ENCODE measurements at places on chromosomes 2 and 18.
A peak's percentile ranks its signal among the peaks of the same experiment; 100 is the strongest.

DNA sequence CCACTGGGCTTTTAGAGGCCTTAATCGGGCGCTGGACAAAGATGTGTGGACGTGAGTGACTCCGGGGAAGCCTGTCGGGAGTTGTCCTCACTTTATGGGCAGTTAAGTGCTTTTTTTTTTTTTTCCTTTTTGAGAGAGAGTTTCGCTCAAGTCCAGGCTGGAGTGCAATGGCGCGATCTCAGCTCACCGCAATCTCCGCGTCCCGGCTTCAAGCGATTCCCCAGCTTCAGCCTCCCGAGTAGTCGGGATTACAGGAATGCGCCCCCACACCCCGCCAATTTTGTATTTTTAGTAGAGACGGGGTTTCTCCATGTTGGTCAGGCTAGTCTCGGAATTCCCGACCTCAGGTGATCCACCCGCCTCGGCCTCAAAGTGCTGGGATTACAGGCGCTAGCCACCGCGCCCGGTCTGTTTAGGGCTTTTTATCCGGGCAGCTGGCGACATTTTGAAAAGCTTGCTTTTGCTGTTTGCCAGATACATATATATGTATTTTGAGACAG, 1.5 kb downstream of the MSH6 start:
- DNase-seq: no peak

- DNase-seq: peak; percentile 49
Measured at GRCh38 chr18:69968039-69968438, 20.4 kb upstream of the CD226 start.

- DNase-seq: no peak
Measured at GRCh38 chr2:171341394-171342066, 92.3 kb downstream of the METTL8 start.

- DNase-seq: no peak
Measured at GRCh38 chr2:71453404-71454220, at the start of gene DYSF. Gene DYSF, plus strand, starts transcription at chr2:71453561.

DNA sequence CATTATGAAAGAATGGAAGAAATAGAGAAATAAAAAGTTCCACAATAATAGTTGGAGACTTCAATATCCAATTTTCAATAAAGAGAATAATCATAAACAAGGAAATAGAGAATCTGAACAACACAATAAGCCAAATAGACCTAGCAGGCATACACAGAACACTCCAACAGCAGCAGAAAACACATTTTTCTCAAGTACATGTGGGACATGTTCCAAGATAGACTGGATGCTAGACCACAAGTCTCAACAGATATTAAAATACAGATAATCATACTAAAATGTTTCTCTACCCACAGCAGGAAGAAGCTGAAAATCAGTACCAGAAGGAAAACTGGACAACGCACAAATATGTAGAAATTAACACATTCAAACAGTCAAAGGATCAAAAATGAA, 113.9 kb downstream of the USP34 start:
- DNase-seq: no peak

DNA sequence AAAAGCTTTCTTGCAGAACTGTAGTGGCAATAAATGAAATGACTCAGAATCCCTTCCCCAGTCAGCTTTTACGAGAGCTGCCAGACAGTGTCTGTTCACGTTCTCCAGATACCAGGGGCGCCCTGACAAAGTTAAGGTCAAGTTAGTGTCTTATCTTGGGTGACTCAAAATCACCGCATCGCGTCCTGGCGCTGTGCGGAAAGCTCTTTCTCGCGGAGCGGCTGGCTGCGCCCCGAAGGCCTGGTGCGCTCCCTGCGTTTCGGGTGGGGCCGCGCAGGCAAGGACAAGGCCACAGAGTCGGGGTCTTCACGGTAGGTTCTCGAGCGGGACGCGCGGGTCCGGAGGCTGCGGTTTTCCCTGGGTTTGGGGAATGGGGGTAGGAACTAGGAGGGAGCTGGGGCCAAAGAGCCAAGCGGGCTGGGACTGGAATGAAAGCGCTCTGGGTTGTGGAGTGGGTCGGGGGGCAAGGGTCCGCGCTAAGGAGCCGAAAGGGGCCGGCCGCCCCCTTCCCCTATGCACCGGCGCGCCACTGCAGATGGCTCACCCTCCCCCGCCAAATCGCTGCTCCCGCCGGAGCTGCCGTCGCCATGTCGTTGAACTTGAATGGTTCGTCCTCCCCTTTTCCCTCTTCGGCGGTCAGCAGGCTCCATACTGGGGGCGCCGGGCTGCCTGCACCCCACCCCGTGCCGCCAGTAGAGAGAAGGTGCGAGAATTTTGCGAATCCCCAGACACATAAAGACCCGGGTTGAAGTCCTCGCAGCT, 2.6 kb upstream of the HOXD11 start:
- DNase-seq: no peak

- no peak for DNase-seq
Measured at GRCh38 chr2:100699131-100699530, 120.8 kb upstream of the NPAS2 start.

GRCh38 chr2:28389399-28390240, 3.0 kb upstream of the FOSL2 start:
- DNase-seq: no peak

DNA sequence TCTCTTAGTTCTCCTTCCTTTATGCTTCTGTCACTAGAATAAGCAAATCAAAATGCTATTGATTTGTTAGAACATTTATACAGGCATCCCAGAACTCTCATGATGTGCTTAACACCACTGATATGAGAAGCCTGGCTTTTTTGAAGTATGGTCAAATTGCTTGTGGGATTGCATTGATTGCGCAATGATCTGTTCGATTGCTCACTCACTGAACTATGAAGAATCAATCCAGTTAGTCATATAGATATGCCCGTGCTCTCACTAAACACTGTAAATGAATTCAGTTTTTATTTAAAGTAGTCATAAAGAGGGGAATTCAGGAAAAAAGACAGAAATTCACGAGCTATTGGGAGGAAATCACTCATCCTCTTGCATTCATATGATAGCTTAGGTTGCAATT, 1237.8 kb downstream of the SUCLG1 start:
- no peak for DNase-seq

GRCh38 chr18:34991152-34991551, 50.1 kb upstream of the MAPRE2 start:
- no peak for DNase-seq

DNA sequence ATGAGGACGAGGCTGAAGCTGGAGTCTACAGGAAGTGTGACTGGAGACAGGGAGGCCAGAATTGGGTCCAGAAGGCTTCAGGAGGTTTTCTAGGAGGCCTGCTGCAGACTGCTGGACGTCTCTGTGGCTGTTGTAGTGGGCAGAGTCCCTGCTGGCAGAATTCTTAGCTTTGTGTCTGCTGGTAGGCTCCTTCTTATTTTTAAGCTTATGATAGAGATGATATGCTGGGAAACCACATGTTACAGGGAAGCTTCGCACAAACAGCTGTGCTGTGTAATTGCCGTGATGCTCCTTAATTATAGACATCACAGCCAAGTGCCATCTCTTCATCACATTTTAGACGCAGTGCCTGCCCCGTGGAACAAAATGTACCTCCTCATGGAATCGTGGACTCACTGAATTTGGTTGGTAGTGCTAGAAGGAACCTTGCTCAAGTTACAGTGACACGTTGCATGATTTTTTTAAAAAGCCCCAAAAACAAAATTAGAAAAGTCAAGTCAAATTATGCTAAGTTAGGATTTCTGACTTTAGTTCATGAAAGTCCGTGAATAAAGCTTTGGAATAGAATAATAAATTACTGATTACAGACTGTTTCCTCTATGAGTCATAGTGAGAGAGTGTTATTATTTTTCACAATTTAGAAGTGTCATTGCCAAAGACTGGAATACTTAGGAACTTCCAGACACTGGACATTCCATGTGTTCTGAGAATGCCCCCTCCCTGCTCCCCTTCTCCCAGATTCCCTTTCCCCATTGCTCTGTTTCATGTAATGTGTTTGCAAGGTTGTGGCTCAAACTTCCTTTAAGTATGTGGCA, 144.1 kb downstream of the FHOD3 start:
- no peak for DNase-seq

- no peak for DNase-seq
Measured at GRCh38 chr2:197704434-197705120, 592 bp upstream of the MARS2 start.

DNA sequence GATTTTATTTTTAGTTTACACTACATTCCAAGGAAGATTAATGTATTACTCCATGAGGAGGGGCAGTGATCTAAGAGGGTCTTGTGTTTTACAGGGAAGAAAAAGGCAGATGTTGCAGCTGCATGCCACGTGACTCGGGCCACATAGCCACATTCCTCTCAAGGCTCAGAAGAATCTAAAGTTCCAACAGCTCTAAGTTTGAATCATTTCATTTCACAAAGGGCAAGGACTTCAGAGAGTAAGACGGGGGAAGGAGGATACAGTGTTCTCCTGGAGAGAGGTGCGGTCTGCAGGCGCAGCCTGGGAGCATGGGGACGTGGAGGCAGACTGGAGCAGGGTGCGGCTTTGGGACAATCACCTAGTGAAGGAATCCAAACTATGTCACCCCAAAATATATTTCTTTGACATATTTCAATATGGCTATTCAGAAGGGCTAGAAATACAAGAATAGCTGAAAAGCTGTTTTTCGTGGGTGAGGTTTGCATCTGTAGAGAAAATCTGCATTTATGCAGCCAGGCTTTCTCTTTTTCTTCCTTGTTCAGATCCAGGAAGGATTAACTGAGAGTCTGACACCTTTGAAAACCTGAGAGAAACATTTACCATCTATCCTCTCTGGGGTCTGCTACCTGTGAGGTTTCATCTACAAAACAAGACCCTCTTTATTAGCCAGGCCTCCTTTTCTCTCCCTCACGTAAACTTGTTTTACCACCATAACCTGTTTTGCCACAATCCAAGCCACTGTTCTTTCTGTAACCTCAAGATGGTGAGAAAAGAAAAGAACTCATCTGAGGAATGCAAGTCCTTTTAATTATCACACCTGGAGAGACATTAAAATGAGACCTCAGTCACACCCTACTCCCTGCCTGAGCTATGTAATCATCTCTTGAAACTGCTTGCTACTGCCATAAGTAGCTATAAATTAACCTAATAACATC, 165.1 kb upstream of the NDUFV2 start:
- DNase-seq: no peak

DNA sequence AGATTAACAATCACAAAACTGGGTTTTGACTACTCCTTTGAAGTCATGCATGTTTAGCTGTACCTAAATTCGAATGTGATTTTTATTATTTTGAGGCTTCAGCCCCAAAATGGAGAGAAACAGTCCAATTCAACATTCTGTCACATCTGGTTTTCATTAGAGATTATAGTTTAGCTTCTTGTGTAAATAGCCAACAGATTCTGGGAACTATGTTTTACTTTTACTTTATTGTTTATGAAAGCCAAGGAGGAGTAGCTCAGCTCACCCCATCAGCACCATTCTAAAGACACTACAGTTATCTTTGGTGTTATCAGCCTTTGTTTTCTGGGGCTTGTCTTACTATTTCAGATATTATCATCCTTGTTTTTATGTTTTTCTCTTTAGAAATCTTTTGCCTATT, 465.0 kb upstream of the CWC22 start:
- DNase-seq: no peak

GRCh38 chr2:50042771-50043170, 888.5 kb upstream of the FSHR start:
- no peak for DNase-seq

DNA sequence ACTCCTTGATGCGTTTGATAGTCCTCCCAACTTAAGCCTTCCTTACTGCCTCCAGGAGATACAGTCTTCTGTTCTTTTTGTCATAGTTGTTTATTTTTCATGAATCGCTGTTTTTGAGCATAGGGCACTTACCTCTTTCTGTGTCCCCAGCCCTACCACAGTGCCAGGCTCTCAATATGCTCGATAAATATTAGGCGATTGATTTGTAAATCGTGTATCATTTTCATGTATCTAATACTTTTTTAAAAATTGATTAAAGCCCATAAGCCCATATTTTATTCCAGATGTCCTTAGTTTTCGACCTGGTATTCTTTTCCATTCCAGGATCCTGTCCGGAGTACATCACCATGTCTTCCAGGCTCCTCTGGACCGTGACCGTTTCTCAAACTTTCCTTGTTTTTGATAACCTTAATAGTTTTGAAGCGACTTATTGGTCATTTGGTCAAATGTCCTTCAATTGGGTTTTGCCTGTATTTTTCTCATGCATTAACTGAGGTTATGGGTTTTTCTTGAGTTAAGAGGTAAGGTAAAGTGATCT, 444 bp upstream of the MMADHC start:
- DNase-seq: no peak

GRCh38 chr2:210478661-210479060, 2.1 kb upstream of the LANCL1 start:
- DNase-seq: no peak

DNA sequence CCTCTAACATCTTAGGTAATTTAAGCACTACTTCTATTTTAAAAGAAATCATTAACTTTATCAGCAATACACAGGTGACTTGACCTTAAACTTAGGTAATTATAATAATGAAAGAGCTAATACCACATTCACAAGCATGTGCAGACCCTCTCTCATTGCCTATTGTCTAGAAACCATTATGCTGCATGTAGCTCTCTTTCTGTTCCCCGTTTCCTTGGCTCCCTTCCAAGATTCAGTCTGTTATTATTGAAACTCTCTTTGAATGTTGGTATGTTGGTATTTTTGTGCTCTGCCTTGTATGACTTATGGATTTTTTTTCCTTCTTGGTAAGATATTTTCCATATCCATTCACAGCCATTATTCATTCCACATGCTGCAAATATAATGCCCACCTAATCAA, 201.2 kb downstream of the CDCA7 start:
- no peak for DNase-seq

GRCh38 chr2:189552334-189552990, 28.1 kb downstream of the SLC40A1 start:
- DNase-seq: no peak

- no peak for DNase-seq
Measured at GRCh38 chr2:42314892-42315468, 46.0 kb downstream of the COX7A2L start.

DNA sequence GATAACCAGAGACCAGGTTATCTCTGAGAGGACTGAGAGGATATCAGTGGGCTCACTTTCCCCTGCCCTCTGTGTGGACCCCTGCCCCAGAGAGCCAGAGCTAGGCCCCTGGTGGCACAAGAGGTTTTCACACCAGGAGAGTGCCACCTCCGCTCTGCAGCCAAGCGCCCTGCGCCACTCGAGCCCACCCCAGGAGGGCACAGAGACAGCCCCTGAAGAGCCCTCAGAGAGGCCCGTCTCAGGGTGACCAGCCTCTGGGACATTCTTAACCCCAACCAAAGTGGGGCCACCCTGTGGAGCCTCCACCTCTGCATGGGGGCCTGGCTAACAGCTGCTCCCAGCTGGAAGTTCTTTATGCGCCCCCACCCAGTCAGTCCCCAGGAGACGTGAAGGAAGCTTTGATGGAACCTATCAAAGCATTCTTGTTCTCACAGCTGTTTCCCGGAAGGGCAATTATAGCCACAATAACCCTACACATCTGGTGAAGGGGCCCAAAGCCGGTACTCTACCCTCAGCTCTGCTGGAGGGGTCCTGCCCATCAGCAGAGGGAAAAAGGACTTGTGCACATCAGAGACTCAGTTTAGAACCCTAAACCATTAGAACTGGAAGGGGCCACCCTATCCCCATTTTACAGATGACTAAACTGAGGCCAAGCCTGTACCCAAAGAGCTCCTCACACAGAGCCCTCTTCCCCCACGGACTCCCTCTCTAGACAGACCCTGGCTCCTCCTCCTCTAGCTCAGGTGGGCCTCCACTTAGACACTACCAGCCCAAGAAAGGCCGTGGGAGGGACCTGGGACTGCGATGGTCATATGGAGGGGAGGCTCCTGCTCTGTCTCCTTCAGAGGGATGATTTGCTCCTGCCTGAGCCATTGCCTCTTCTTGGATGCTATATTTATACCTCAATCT, 101.1 kb downstream of the ZFP36L2 start:
- no peak for DNase-seq

- no peak for DNase-seq
Measured at GRCh38 chr2:186909095-186909494, 60.1 kb upstream of the ZSWIM2 start.

- DNase-seq: no peak
Measured at GRCh38 chr2:75494137-75494769, 66.5 kb downstream of the EVA1A start.

Data from CD4-positive, alpha-beta memory T cell (primary cell).